ENCODE measurements at places on chromosomes 1 and 21.

GRCh38 chr1:161138431-161138830 is 6.0 kb upstream of the DEDD start:
- no peak for DNase-seq
- H3K27me3 ChIP-seq = no peaks in the 10 kb centered on the region
- no peaks in the 10 kb centered on the region for H3K36me3 ChIP-seq
- no peaks in the 10 kb centered on the region for H3K4me1 ChIP-seq
- no peak overlapping the region for H3K27ac ChIP-seq

DNA sequence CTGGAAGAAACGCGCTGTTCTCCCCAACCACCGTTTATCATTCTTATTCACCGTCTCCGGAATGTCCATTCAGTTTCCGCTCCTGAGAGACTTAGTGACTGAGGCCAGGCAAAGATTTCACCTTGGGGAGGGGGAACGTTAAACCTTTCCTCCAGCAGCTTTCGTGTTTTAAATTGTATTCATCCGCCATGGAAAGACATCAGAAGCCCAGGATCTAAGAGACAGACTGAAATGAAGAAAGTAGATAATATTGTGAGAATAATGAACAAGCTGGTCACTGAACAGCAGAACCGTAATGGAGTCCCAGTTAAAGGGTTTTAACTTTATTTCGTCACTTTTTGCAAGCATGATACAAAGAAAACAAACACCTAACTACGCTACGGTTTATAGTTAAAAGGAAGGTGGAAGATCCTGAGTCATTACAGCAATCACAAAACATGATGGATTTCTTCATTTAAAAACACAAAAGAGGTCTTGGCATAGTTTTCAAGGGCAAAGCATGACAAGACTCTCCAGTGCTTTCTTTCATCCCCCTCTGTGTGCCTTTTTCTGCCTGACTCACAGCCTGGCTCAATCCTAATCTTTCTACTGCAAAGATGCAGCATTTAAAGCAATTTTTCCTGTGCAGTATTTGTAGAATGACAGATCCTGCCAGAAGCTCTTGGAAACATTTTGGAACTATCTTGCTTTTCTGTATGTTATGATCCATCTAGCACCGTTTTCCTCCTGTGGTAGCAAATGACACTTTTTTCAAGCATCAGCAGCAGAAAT is 722 bp upstream of the SLC19A2 start:
- peaks cover 2% of the 10 kb centered on the region for H3K4me1 ChIP-seq
- DNase-seq = no peak
- peak overlapping the region; percentile 61 for H3K4me3 ChIP-seq
- H3K36me3 ChIP-seq = no peaks in the 10 kb centered on the region
- H3K27me3 ChIP-seq = no peaks in the 10 kb centered on the region

DNA sequence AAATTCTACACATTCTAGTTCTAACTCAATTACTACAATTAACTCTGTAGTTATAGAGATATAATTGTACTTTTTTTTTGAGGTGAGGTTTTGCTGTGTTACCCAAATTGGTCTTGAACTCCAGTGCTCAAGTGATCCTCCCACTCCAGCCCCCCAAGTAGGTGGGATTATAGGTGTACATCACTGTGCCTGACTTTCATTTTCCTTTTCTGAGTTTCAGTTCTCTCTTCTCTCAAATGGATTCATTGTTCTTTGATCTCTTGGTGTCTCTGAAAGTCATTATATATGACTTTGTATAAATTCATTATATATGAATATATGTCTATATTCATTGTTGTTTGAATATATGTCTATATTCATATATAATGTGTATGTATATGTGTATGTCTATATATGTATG is 74.0 kb upstream of the GALNT2 start:
- no peak overlapping the region for H3K27ac ChIP-seq
- no peaks in the 10 kb centered on the region for H3K27me3 ChIP-seq
- H3K4me3 ChIP-seq = no peak overlapping the region

DNA sequence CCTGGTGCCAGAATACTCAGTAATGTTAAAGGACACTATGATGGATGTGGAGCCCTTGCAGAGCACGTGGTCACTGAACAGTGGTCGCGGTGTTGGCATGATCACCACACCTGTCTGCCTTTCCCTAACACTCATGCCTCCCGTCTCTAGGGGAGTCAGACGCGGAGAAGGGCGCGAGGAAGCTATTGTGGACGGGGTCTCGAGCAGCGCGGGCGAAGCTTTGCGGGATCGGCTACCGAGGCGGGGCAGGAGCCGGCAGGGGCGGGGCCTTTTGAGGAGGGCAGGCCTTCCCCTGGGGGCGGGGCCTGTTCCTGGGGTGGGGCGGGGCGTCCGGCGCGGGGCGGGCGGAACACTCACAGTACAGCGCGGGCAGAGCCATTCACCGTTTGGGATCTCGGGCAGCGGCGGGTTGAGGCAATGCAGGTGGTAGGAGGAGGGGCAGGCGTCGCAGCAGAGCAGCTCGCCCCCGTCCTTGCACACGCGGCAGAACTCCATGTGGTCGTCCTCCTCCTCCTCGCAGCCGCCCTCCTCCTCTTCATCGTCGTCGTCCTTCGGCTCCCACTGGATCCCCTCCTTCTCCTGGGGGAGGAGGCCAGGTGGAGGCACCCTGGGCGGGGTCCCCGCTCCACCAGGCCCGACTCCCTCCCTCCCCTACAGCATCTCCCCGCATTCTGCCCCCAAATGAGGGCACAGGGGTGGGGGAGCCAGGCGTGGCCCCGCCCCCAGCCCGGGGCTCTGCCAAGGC is 31.5 kb downstream of the CHD5 start:
- DNase-seq = no peak
- peaks cover 3% of the 10 kb centered on the region for H3K27me3 ChIP-seq
- peaks cover 1% of the 10 kb centered on the region for H3K4me1 ChIP-seq

DNA sequence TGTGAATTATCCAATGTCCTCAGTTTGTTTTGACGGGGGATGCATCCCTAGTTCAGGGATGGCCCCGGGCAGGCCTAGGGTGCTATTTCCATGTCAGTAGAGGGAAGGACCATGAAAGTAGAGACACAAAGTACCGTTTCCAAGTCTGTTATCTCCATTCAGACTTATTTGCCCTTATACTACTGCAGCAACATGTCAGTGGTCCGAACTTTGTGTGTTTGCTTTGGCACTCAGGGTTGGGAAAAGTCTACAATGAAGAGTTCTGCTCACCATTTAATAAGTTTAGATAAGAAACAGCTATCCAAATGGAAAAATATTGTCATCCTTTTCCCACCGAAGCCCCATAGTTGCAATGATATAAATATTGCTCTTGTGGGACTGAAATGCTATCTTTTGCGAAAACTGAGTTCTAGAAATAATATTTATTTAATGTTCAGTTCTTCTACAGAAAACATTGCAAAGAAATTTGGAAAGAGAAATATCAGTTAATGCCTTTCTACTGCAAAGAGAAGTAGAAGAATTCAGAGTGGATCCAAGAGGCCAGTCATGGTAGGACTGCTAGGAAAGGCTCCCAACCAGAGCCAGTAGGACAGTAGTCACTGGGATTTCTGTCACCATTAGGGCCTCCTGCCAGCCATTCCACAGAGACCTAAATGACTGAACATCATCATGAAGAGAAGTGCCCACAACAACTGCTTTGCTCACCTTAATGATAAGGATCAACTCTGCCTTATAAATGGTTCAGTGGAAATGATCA is 11.5 kb upstream of the AGT start:
- H3K4me1 ChIP-seq = peaks cover 4% of the 10 kb centered on the region
- no peak overlapping the region for H3K27ac ChIP-seq
- H3K27me3 ChIP-seq = no peaks in the 10 kb centered on the region
- no peak overlapping the region for H3K4me3 ChIP-seq
- no peaks in the 10 kb centered on the region for H3K36me3 ChIP-seq
- DNase-seq = no peak

DNA sequence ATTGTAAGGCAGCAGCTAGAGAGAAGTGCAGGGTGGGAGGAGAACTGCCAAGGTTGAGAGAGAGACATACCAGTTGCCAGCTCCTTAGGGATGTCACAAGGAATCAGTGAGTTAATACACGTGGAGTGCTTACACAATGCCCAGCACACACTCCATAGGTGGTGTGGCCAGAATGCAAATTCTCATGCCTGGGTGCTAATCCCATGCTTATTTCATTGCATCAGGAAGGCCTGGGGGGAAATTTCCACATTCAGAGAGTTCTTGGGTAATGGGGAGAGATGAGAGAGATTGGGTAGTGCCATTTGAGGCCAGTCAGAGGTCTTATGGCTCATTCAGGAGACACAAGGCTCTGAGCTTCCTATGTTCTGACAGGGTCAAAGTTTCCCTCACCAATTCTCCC is 38.7 kb downstream of the GJA5 start:
- no peak overlapping the region for H3K4me3 ChIP-seq
- no peak for DNase-seq
- H3K4me1 ChIP-seq = peaks cover 4% of the 10 kb centered on the region
- H3K27ac ChIP-seq = no peak overlapping the region
- no peaks in the 10 kb centered on the region for H3K36me3 ChIP-seq
- H3K27me3 ChIP-seq = no peaks in the 10 kb centered on the region

DNA sequence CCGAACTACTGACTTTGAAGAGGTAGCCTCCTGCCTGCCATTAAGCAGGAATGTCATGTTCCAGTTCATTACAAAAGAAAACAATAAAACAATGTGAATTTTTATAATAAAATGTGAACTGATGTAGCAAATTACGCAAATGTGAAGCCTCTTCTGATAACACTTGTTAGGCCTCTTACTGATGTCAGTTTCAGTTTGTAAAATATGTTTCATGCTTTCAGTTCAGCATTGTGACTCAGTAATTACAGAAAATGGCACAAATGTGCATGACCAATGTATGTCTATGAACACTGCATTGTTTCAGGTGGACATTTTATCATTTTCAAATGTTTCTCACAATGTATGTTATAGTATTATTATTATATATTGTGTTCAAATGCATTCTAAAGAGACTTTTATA is 159.8 kb upstream of the SGIP1 start:
- no peaks in the 10 kb centered on the region for H3K4me1 ChIP-seq
- H3K27me3 ChIP-seq = no peaks in the 10 kb centered on the region
- no peak overlapping the region for H3K27ac ChIP-seq
- H3K4me3 ChIP-seq = no peak overlapping the region
- H3K36me3 ChIP-seq = peaks cover 6% of the 10 kb centered on the region

DNA sequence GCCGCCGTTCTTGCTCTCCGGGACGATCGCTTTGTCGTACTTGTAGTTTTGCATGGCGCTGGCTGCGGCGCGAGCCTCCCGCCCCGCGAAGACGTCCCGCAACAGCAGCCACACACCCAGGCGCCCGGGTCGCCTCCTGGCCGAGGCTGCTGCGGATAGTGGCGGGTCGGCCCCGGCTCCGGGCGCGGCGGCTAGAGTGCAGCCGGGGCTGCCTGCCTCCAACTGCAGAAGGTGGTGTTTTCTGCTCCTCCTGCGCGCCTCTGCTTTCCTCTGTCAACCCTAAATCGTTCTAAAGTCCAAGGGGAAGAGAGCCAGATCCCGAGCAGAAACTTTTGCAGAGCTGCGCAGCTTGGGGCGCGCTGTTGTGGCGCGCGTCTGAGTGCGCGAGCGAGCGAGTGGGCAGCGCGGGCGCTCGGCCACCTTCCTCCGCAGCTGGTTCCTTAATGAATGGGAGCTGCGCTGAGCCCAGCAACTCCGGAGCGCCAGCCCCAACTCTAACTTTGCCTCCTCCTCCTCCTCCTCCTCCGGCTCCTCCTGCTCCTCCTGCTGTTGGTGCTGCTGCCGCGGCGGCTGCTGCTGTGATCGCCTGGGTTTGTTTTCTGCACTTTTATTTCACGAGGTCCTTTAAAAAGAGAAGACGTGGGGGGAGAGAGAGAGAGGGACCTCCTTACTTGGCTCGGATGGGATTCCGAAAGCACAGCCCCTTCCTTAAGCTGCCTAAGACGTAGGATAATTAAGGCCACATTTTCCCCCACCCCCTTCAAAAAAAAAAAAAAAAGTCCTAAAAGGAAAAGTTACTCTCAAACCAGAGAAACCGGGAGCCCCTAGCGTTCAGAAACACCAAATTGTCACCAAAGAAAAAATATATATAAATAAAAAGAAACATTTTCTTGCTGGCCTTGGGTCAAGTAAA is at the start of gene PLPP3:
Gene PLPP3, minus strand, starts transcription at position 601 of the 913 bp plus-strand sequence. Its CDS starts 547 bp downstream, at position 54.
- H3K4me1 ChIP-seq = peaks cover 1% of the 10 kb centered on the region
- no peak within 1 kb of the TSS for H3K27ac ChIP-seq
- H3K36me3 ChIP-seq = no peaks in the 10 kb centered on the region
- DNase-seq = no peak
- peak within 1 kb of the TSS; percentile 69 for H3K4me3 ChIP-seq

DNA sequence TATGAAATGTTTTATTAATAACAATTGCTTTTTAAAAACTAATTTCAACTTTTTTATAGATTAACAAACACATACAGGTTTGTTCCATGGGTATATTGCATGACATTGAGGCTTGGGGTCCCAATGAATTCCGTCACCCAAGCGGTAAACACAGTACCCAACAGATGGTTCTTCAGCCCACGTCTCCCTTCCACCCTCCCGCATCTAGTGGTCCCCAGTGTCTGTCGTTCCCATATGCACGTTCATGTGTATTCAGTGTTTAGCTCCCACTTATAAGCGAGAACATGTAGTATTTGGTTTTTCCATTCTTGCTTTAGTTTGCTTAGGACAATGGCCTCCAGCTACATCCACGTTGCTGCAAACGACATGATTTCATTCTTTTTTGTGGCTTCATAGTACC is 48.6 kb downstream of the NOS1AP start:
- no peaks in the 10 kb centered on the region for H3K4me1 ChIP-seq
- H3K27me3 ChIP-seq = no peaks in the 10 kb centered on the region
- H3K27ac ChIP-seq = no peak overlapping the region

- H3K27ac ChIP-seq = no peak overlapping the region
- DNase-seq = no peak
- H3K27me3 ChIP-seq = no peaks in the 10 kb centered on the region
- no peak overlapping the region for H3K4me3 ChIP-seq
These were observed 33.0 kb downstream of the RAB3GAP2 start for GRCh38 chr1:220239213-220239612.

GRCh38 chr1:29712284-29712651 is 475.9 kb downstream of the PTPRU start:
- no peaks in the 10 kb centered on the region for H3K36me3 ChIP-seq
- no peaks in the 10 kb centered on the region for H3K27me3 ChIP-seq
- DNase-seq = no peak
- H3K4me1 ChIP-seq = no peaks in the 10 kb centered on the region

GRCh38 chr1:241579434-241579833 is 47.3 kb downstream of the KMO start:
- no peak for DNase-seq
- H3K27me3 ChIP-seq = no peaks in the 10 kb centered on the region
- H3K27ac ChIP-seq = no peak overlapping the region
- no peaks in the 10 kb centered on the region for H3K4me1 ChIP-seq
- no peak overlapping the region for H3K4me3 ChIP-seq

DNA sequence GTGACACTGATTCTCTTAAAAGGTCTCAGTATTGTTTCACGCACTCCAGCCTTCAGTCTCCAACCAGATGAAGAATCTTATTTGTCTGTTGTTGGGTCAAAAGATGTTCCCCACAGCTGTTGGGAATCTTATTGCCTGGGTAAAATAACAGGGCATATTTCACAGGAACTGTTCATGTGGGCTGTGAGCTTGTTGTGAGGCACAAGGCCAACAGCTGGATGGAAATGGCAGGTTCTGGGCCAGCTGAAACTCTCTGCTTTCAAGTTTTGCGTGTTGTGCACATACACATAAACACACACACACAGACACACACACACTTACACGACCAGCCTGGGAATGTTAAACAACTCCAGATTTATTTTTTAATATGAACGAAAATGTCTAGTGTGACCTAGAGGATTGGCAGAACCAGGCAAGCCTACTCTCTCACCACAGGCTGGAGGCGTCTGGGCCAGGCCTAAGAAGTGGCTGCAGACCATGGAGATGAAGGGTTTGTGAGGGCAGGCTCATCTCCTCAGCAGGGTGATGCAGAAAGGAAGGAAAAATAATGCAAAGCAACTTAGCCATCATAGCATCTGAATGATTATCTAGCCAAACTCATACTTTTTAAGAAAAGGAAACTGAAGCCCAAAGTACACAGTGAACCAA is 357.0 kb downstream of the TTLL7 start:
- H3K4me1 ChIP-seq = no peaks in the 10 kb centered on the region
- no peaks in the 10 kb centered on the region for H3K27me3 ChIP-seq
- no peak overlapping the region for H3K27ac ChIP-seq
- H3K4me3 ChIP-seq = no peak overlapping the region
